Left ventricle myocardium inferior (tissue), 1 donor: ENCODE measurements at places on chromosomes 6 and 20. TPM values are rescaled to one million over a fixed set of nuclear protein-coding genes. Genes with fewer than 3 reads are reported as not detected.

Gene FAM110A
- 2.0 TPM for total RNA-seq

Gene PLAGL1
- total RNA-seq, result 10.5 TPM

Gene NRSN1
- not detected for total RNA-seq

Gene ABHD16B
- not detected for total RNA-seq

Gene DACT2
- total RNA-seq, result 2.3 TPM

Gene STX11
- 6.8 TPM for total RNA-seq

Gene PAX1
- not detected for total RNA-seq

Gene TFAP2D
- not detected for total RNA-seq

Gene TRIM15
- not detected for total RNA-seq

Gene PHACTR1
- total RNA-seq, result 85.9 TPM
